ENCODE measurements at places on chromosomes 6 and 20.

DNA sequence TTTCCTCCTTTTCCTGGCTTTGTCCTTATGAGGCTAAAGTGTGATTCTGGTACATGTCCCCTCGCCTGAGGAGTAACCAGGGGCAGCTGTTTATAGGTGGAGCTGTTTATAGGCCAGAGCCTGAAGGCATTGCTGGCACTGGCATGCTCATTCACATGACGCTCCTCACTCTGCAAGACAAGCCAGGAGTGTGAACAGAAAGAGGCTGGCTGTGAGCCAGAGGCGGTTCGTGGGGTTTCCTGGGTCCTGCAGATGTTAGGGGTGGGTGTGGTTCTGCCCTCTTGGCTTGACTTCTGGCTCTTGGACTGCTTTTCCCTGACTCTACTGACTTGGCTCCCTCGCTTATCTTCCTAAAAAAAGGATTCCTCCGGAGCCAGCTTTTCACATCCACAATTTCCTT is 12.8 kb upstream of the MDFI start:
- no peak for DNase-seq

- DNase-seq = peak; percentile 83
Measured at GRCh38 chr6:144008120-144008811, at the start of gene PLAGL1. PLAGL1 (minus strand) TSS chr6:144008259; CDS start chr6:143948136, 60,123 bp downstream.

GRCh38 chr6:55578537-55579363 is at the start of gene HMGCLL1:
HMGCLL1 (minus strand) TSS chr6:55579192; CDS start chr6:55579055, 137 bp downstream.
- no peak for DNase-seq

DNA sequence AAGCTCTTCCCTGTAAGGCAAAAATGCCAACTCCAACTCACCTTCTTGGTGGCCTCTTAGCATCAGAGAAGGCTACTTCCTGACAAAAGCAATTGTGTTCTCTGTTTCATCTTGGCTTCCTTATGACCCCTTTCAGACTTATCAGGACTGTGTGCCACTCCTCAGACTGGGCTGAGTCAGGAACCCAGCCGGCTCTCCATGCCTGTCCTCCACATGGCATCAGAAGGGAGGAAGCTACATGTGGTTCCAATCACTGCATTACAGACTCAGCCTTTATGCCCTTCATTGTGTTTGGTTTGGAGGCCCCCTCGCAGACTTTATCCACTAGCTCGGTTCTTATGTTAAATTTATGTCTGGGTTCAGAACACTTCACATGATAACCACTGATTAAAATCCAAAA is 142.5 kb downstream of the SLC24A3 start:
- no peak for DNase-seq

DNA sequence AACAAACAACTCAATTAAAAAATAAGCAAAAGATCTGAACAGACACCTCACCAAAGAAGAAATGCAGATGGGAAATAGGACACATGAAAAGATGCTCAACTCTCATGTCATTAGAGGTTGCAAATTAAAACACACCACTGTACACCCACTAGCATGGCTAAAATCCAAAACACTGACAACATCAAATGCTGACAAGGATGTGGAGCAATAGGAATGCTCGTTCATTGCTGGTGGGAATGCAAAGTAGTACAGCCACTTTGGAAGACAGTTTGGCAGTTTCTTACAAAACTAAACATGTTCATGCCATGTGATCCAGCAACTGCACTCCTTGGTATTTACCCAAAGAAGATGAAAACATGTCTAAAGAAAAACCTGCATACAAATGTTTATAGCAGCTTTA is 47.2 kb downstream of the CDK19 start:
- DNase-seq = no peak

- DNase-seq = no peak
Measured at GRCh38 chr6:3247255-3248146, 11.2 kb upstream of the PSMG4 start.

GRCh38 chr20:61370841-61371303 is 118.8 kb downstream of the CDH4 start:
- DNase-seq = peak; percentile 56

DNA sequence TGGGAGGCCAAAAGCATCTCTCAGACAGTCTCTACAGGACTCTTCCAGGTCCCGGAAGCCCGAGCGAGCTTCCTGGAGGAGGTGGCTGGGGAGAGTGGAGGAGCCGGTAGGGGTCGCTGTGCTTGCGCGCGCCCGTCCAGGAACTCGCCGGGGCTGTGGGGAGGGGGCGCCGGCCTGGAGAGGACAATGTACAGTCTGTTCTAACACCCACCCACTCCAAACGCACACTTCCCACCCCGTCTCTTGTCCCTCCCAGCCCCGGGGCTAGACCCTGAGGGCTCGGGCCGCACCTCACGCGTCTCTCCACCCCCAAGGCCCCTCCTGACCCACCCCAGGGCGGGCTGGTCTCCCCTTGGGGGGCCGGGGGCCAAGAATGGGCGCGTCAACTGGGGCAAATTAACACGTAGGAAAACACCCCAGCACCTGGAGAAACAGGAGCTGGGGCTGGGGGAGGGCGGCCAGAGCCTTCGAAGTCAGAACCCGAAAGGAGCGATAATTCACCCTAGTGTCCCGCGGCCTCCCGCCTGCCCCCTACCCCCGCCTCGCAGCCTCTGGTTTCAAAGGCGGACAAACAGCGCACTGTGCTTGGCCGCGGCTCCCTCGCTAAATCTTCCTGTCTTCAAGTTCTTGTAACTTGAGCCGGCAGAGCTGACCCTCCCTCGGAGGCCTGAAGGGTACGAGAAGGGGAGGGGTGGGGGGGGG is 103.2 kb upstream of the FOXP4 start:
- DNase-seq = no peak

DNA sequence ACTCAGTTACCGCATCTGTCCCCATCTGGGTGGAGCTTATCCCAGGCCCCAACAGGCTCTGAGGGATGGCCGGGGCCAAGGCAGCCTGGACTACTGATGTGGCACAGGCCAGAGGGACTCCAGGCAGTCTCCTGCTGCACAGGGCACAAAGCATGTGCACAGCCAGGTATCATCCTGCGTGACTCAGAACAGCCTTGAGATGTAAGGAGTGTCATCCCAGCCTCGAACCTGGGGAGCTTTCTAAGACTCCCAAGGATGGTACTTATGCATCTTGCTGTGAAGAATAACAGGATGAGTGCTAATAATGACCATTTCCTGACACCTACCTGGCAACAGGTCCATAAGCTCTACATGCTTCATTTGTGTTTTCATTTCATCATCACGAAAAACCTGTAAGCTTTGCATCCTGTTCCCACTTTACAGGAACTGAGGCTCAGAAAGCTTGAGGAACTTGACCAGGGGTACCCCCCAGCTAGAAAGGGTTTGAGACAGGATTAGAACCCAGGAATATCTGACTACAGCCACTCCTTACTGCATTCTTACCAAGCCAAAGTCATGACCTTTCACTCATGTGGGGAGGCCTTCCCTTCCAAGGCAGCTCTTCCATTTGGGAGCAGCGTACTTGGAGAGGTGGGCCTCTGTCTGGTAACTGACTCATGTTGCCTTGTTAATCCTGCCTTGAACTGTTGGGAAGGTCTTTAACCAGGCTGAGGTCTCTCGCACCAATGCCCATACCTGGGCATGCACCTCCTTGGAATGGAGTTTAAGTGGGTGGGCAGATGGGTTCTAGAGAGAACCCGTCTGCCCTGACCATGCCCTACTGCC is 1.9 kb downstream of the TRIB3 start:
- DNase-seq = peak; percentile 82

GRCh38 chr20:20785226-20785625 is 72.8 kb upstream of the RALGAPA2 start:
- DNase-seq = no peak

- no peak for DNase-seq
Measured at GRCh38 chr6:89190741-89191140, 26.4 kb downstream of the GABRR1 start.

- DNase-seq = no peak
Measured at GRCh38 chr6:101208152-101208551, 185.4 kb upstream of the GRIK2 start.

DNA sequence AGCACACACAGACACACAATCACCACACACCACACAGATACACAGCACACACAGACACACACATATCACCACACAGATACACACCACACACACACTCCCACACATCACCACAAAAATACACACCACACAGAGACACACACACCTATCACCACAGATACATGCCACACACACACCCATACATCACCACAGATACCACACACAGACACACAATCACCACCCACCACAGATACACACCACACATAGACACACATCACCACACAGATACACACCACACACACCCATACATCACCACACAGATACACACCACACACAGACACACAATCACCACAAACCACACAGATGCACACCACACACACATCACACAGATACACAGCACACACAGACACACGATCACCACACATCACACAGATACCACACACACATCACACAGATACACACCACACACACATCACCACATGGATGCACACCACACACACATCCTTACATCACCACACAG is 74.0 kb downstream of the GRM4 start:
- DNase-seq = no peak

DNA sequence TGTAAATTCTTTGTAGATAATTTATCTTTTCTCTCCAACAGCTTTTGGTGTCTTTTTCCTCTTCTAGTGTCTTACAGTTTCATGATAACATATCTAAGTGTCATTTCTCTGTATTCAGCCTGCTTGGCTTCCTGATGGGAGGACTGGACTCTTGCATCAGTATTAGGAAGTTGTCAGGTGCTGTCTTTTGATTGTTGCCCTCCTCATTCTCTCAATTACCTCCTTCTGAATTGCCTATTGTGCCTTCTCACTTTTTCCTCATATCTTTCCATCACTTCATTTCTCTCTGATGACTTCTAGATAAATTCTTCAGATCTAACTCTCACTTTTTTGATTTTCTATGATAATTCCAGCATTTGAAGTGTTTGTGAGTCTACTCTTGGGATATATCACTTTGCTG is 154.4 kb upstream of the MLIP start:
- no peak for DNase-seq

DNA sequence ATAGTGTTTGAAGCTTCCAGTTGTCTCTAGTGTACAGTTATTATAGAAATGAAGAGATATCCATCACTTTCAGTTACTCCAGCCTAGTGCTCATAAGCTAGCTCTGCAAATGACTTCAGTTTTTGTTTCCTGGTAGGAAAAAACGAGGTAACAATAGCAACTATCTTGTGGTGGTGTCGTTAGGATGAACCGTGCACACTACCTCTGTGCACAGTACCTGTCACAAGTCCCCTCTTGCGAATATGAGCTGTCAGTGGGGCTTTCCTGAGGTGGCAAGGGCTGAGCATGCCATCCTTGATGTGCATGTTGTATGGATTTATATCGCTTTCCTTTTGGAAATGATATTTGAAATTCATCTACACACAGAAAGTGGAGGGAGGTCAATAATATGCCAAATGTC is 151.8 kb downstream of the ARID1B start:
- no peak for DNase-seq

GRCh38 chr6:155317186-155317585 is 2.9 kb upstream of the TFB1M start:
- no peak for DNase-seq

- no peak for DNase-seq
Measured at GRCh38 chr20:2349801-2350200, 30.9 kb upstream of the TGM6 start.

All from spleen (tissue), 13 donors.